ENCODE measurements at places on chromosomes 4 and X. TPM values are rescaled to one million over a fixed set of nuclear protein-coding genes. Genes with fewer than 3 reads are reported as not detected.

The UTP14A gene
- 1.1 TPM for total RNA-seq

GRCh38 chrX:110569506-110569905 is 210.9 kb downstream of the RTL9 start:
- DNase-seq = no peak

DNA sequence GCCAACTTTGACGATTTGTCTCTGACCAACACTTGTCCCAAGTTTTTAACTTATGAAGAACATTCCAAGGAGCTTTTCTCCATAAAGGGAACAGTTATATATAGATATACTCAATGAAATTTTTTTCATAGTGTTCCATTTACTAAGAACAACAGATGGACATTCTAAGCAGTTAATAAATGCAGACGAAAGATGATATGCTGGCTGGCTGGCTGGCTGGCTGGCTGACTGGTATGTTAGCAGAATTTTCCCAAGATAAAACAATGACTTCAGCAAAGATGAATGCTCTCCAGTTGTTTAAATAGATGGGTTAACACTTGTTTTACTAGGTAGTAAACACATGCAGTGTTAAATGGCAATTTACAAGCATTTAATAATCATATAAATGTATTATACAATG is 62.2 kb downstream of the SPANXN3 start:
- no peak for DNase-seq

The GAGE12F gene
- not detected for total RNA-seq

GRCh38 chr4:48891028-48891619 is 15.4 kb downstream of the OCIAD2 start:
- no peak for DNase-seq

The G3BP2 gene
- total RNA-seq = 88.9 TPM

- DNase-seq = no peak
These were observed 194.4 kb downstream of the CBR4 start for GRCh38 chr4:168815379-168816345.

The FBXL5 gene
- total RNA-seq = 59.0 TPM

The RHOXF1 gene
- total RNA-seq = not detected

- DNase-seq = no peak
These were observed 63.9 kb downstream of the LCORL start for GRCh38 chr4:17957688-17958087.

DNA sequence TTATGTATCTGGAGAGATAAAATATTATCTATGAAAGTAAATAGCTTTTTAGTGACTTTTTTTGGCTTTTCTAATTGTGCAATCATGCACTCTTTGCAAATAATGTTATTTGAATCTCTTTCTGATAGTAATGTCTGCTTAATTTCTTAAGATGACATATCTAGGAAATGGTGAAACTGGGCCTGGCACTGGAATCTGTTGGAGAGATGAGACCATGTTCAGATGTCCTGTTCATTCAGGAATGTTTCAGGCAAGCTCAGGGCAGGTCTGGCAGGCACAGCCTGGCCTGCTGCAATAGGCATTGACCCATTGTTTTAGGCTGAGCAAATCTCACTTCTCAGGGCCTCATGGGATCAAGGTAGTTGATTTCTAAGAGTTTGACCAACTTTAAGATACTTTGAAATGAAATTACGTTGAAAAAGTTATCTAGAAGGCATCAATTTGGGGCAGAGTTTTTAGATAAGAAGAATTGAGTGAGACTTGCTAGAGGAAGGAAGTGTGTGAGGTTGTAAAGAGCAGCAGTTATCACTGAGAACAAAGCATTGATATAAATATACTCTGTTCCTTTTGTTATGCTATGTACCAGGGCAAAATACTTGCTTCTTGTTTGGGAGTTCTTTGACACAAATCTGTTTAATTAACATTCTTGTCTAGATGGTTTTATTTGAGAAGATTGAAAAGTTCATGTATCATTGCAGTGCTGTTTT is 133.0 kb upstream of the LEF1 start:
- no peak for DNase-seq

DNA sequence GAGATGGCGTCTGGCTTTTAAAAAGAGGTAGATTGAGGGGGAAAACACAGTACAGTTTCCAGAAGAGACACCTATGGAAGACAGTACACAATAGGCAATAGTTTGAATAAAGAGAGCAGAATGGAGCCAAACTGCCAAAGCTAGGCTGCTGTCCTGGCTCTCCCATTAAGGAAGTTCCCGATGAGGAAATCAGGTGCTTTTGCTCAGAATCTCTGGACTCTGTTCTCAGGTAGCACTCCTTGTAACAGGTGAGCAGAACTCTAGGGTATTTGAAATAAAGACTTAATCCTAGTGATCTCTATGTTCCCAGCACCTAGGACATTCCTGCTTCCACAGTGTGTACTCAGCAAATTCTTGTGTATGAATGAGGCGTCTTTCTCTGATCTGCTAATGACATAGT is 1.6 kb downstream of the EGF start:
- DNase-seq = no peak

DNA sequence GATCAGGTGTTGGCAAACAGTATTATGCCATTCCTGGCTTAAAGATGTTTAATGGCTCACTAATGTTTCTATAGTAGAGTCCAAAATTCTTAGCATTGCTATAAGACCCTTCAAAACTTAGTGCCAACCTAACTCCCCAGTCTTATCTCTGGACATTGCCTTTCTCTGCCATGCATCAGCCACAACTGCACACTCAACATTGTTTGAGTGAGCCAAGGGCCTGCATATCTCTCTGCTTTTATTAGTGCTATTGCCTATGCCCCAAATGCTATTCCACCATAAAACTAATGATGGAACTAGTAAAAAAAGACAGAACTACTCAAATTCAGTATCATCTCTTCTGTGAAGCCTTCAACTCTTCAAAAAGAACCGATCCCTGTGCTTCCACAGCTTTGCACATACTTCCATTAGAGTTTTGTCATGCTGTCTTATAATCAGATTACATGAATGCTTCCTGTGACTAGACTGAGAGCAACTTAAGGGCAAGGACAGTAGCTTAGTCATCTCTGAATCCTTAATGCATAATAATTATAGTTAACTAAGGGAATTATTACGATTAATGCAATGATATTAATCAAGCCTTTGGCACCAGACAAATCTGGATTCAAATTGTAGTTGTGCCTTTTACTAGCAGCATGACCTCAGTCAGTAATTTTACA is 53.7 kb downstream of the CHM start:
- no peak for DNase-seq

DNA sequence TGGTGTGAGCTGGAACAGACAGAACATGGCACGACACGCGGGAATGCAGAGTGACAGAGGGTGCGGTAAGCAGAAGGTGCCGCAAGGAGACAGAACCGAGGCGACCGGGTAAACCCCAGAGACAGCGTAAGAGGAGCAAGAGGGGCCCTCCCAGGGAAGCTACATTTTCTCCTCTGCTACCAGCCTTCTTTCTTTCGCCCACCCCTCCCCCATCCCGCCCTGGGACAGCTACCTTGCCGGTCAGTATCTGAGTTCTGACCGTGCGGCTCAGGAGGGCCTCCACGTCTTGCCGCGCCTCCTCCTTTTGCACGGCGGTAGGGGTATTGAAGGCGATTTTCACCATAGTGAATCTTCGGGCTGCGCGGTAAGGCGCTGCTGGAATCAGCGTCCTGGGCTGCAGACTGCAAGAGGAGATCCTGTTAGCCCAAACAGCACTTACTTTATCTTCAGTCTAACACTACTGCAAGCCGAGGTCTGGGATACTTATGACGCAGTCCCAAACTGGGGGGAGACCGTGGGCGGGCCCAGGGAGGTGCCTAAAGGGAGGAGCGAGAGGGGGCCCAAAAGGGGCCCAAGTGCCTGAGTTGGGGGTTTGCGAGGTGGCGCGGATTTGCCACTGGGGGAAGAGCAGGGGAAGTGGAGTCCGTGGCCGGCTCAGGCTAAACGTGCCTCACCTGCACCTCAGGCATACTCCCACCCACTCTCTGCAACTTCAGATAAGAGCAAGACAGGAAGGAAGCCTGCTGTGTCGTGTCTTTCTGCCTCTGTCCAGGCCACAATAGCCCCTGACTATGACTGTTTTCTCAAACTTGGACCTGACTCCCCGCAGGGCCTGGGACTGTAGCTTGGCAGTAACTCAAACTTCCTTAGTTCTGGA is at the start of gene ITM2A:
TSS of gene ITM2A (minus strand) at position 462 of the 877 bp plus-strand sequence. CDS start at position 343, 119 bp downstream.
- DNase-seq = no peak

The MUC7 gene
- not detected for total RNA-seq

The GK gene
- 14.2 TPM for total RNA-seq

The RNF212 gene
- not detected for total RNA-seq

The DMRTC1B gene
- not detected for total RNA-seq

DNA sequence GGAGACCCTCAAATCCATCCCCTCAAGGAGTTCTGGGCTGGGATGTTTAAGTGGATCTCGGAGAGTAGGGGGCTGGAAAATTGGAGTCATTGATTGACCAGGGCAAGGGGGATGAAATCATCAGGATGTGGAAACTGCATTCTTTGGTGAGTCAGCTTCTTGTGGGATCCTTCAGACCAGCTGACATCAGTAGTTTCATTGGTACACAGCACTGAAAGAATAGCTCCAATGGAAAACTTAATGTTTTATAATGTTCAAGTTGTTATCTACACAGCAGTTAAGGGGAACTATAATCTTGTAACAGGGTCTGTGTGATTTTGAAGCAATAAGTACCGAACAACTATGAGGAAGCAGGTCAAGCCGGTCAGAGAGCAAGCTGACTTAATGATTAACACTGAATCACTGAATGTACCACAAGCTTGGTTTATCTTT is 506.1 kb downstream of the RPA4 start:
- DNase-seq = no peak

The SSX1 gene
- not detected for total RNA-seq

- no peak for DNase-seq
These were observed 497.1 kb upstream of the TENM3 start for GRCh38 chr4:181745933-181746625.

GRCh38 chrX:120310861-120311726 is at the start of gene TMEM255A:
TMEM255A (minus strand) TSS chrX:120311461; CDS start chrX:120311309, 152 bp downstream.
- no peak for DNase-seq

DNA sequence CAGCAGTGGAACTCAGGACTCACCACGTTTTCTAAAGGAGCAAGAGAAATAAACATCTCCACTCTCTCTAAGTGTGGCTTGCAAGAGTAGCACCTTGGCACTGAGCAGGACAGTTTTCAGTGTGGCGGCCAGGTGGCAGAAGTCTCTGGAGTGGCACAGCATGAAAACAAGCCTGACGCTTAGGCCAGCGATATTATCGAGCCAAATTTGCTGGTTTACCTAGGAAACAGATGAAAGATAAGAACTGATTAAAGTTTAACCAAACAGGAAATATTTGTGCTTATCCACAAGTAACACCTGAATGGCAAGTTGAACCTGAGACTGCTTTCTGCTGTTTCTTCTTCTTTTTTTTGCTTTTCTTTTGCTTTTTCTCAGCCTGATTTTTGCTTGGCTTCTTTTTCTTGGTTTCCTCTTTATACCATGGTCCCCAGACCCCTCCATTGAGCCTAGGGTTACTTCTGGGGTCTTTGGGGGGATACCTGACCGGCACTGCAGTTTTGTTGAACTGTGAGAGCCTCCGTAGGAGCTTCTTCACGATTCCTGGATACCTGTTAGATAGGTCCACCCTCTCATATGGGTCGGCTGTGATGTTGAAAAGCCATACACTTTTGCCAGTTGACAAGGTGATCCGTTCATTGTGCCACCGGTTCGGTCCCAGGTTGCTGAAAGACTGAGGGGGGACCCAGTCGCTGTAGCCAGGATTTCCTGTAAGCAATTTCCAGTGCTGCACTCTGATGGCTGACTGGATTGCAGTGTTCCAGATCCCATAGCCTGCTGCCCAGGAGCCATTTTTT is 77.3 kb downstream of the ARSJ start:
- no peak for DNase-seq

The PCDH7 gene
- total RNA-seq = 127 TPM

GRCh38 chrX:11241720-11242119 is 51.5 kb upstream of the AMELX start:
- DNase-seq = no peak

The RBM10 gene
- total RNA-seq = 52.4 TPM

DNA sequence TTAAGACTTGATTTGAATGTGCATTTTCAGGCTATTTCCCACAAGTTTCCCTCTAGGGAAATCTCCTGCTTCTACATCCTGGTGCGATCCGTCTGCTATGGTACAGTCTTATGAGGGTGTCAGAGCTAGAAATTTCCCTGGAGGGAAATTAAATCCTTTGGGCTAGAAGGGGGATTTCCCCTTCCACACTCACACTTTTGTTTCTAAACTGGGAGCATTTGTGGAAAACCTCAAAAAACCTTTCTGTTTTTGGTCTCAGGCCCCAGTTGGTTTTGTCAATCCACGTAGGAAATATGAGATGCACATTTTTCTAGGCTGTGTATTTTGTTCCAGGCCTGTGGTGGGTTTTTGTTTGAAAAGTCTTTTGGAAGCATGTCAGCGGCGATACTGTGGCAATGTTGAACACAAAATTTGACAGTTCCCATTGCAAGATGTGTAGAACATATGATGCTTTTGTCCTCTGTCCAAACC is 17.8 kb downstream of the HMGB3 start:
- no peak for DNase-seq

DNA sequence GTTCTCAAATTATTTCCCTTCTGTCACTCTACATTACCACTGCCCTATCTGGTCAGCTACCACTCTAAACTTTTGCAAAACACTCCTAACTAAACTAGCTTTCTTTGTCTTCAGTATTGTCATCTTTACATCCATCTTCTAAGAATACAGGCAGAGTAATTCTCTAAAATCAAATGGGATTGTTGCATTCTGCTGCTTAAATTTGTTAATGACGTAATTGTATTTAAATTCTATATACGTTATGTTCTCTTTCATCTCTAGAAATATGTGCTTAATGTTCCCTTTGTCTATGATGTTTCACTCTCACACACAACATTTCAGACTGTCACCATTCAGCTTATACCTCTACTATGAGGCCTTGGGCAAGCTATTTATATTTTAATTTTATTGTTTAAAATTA is 1041.1 kb upstream of the POU3F4 start:
- DNase-seq = no peak

DNA sequence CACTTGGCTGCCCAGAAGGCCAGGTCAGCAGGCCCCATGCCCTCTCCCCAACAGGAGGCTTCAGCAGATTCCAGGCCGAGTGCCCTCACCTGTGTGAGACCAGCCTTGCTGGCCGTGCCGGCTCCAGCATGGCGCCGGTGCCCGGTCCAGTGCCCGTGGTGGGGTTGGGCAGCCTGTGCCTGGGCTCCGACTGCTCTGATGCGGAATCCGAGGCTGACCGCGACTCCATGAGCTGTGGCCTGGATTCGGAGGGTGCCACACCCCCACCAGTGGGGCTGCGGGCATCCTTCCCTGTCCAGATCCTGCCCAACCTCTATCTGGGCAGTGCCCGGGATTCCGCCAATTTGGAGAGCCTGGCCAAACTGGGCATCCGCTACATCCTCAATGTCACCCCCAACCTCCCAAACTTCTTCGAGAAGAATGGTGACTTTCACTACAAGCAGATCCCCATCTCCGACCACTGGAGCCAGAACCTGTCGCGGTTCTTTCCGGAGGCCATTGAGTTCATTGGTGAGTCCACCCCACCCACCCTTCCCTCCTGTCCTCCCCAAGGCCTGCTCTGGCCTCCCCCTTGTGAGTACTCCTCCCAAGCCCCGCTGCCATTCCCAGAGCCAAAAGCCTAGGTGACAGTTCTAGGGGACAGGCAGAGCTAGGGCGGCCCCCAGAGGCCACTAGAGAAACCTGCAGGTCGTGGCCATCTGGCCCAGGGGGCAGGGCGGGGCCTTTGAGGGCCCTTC is 2.3 kb downstream of the DUSP9 start:
- DNase-seq = no peak

GRCh38 chr4:183030309-183030708 is 68.7 kb upstream of the WWC2 start:
- no peak for DNase-seq

Data from ascending aorta (tissue), 2 donors.